ENCODE measurements at places on chromosomes 7 and 10.

DNA sequence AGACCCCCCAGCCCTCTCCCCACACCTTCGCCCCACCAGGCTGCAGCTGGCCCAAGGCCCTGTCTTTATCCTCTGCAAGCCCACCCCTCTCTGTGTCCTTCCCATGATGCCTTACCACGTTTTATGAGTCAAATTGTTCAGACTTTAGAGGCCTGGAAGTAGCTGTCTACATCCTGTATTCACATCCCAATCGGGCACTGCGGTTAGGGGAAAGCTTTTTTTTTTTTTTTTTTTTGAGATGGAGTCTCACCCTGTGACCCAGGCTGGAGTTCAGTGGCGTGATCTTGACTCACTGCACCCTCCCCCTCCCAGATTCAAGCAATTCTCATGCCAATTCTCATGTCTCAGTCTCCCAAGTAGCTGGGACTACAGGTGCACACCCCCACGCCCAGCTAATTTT lies 121.5 kb upstream of the SH2B2 start:
- no peak for DNase-seq

- no peak for DNase-seq
Observed at GRCh38 chr7:129784437-129784782, 168.3 kb downstream of the UBE2H start.

DNA sequence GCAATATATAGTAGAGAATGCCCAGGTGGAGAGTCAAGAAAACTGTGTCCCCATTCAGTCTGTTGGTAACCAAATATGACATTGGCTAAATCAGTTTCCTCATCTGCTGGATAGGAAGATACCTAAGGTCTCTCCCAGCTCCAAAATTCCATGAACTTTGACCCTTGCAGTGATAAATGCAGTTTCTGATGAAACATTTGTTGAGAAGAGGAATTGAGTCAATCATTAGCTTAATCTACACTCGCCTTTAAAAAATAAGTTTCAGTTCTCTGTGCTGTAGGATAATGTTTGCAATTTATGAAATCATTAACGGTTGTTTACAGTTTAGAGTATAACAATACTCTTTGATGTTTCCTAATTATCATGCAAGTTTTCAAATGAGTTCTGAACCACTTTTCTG lies 38.0 kb upstream of the SLC25A13 start:
- no peak for DNase-seq

GRCh38 chr7:43925984-43926797 lies at the start of gene UBE2D4:
UBE2D4 (plus strand) TSS chr7:43926436; CDS start chr7:43926533, 97 bp downstream.
- DNase-seq: peak; percentile 57

DNA sequence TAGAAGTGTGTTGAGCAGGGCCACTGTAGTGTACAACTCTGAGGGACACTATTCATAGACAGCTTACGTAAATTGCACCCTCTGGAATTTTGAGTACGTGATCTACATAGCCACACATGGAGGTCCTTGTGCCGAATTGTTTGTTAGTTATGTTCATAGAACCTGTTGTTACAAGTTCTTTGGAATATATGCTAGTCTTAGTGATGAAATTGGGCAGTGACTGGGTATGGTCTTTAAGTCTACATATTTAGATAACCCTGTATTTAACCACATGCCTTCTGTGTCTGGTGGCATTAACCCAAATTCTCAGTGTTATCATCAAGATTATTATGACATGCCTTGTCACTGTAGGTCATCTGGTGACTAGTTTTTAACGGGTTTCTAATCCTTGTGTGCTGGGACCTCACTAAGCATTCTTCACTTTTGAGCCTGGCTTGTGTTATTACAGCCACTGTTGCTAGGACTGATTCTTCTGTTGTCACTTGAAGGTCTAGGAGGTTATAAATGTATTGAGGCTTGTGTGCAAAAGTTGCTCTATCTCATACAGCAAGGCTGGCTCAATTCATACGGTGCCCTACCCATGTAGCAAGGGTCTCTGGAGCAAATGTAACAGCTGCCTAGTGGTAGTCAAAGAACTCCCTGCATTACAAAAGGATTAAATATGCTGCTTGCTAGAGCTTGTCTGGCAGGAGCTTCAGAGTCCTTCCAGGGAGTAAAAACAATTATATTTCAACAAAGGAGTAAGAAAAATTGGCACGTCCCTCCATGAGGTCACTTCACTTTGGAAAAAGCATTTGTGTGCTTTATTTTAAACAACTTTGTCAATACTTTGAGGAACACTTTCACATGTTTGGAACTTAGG lies 65.4 kb downstream of the CDK14 start:
- no peak for DNase-seq

- no peak for DNase-seq
Observed at GRCh38 chr7:95229301-95229700, 95.0 kb downstream of the PON1 start.

DNA sequence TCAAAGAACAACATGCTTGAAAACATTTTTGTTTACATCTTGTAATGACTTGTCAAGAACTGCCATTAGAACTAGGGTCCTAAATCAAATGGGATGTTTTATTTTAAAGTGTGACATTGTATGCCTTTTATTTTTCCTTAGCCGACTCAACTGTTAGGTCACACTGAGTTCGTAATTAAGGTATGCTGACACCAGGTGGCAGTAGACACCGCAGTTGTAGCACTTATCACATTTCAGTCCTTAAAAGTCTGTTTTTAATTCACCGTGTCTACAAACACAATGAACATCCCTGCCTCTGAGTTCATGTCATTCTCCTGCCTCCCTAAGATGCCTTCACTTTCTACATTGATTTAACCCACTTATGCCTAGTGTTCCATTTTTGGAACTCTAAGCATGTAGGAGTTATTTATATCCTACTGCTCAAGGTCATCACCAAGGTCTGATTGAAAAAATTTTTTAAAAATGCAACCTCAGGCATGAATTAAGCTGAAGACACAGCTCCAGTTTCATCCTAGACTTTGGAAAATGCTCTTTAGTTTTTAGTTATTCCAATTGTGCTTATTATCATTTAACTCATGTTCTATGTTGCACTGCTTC lies 186.1 kb downstream of the BMPER start:
- peak; percentile 49 for DNase-seq

DNA sequence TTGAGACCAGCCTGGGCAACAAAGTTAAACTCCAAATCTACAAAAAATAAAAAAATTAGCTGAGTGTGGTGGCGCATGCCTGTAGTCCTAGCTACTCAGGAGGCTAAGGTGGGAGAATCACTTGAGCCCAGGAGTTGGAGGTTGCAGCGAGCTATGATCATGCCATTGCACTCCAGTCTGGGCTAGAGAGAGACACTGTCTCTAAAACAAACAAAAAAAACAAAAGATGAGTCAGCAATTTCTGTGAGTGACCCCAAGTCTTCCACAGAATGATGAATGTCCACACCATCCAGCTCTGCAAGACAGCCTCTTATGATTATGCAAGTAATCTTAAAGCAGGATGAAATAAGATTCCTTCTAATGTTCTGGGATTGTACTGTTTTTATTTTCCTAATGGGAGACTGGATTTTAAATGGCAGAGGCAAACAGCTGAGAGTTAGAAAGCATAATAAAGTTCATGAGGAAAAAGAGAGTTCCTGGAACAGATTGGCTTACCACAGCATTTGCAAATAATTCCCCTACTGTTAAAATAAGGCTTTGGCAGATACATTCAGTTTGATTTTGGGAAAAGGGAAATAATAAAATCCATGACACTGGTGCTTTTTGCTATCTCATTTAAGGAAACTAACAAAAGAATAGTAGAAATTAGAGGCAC lies 18.9 kb upstream of the PRKAR2B start:
- DNase-seq: no peak

GRCh38 chr7:158284617-158285382 lies 302.8 kb downstream of the PTPRN2 start:
- no peak for DNase-seq

DNA sequence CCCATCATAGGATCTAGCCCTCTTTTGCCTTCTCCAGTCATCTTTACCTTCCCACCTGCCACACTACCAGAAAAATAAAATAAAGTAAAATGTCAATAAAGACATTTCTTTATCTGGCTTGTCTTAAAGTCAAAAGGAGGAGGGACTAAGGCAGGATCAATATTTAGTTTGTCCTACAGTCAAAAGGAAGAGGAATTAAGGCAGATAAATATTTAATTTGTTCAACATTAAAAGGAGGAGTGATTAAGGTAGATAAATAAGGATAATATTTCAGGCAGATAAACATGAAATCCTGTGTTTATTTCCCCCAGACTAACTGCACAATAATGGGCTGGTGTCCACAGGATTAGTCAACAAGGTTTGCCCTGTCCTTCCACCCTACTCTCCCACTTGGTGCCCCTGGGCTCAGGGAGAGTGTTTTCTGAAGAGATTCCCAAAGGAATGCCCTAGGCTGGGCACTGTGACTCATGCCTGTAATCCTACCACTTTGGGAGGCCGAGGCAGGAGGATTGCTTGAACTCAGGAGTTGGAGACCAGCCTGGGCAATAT lies 18.3 kb upstream of the MSMB start:
- DNase-seq: no peak

DNA sequence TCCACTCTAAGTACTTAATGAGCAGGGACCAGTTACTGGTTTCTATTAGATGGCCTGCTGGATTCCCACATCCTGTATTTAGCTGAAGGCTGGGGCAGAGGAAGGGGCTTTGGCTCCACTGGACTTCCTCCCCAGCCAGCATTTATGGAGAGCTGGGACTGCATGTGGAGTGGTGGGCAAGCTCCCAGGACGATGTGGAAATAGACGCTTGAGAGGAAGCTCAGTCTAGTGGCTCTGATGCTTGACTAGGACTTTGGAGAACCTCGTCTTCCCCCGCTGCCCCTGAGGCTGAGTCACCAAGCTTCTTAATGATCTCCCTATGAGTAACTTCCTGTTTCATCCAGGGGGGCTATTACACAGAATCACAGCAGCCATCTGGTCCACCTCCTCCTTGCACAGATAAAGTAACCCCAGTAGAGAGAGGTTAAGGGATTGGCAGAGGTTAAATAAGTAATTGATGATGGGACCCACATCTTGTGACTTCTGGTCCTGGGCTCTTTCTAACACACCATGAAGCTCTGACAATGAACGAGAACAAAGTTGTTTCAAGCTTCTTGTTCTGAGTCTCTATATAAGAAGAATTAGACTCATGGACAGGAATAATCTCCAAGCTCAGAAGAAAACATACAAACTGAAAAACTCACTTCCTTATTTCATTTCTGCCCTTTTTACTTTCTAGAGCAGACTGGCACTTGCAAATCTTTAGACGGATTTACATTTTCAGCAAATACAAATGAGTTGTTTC lies 126.2 kb downstream of the PRPF18 start:
- peak; percentile 94 for DNase-seq

GRCh38 chr10:97129666-97130065 lies 56.1 kb downstream of the SLIT1 start:
- DNase-seq: no peak

GRCh38 chr7:123439191-123439590 lies 95.2 kb downstream of the IQUB start:
- DNase-seq: no peak

GRCh38 chr10:122294511-122295450 lies 23.7 kb downstream of the BTBD16 start:
- DNase-seq: no peak

DNA sequence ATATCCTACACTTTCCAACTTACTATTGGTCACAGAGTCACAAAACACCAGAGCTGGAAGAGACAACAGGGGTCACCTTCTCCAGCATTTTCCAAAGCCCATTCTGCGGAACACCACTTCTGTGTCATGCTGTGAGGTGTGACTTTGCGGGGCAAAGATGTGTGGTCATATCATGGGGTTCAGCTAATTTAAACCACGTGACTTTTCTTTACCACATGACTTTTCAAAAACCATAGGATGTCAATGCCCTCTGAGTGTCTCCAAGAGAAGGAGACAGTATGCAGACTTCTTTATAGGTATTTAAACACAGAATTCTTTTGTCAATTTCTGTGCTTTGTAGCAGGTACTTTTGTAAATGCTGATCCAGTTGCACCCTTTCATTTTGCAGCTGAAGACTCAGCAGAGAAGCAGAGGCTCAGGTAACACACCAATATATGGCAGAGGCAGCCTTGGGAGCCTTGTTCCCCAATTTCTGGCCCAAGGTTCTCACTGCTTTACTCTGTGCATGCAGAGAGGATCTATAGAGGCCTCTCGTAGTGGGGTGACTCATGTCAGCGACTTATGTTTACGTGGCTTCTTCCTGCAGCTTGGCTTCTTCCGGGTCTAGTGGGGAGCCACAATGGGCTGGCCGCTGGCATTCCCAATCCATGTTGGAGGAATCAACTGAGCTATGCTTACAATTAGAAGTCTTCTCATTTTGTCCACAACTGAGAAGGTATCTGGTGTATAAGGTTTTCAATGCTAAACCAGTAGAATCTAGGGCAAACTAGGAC lies 104.0 kb upstream of the RHOBTB1 start:
- DNase-seq: no peak

GRCh38 chr10:18421726-18422293 lies 229.6 kb downstream of the NSUN6 start:
- no peak for DNase-seq

DNA sequence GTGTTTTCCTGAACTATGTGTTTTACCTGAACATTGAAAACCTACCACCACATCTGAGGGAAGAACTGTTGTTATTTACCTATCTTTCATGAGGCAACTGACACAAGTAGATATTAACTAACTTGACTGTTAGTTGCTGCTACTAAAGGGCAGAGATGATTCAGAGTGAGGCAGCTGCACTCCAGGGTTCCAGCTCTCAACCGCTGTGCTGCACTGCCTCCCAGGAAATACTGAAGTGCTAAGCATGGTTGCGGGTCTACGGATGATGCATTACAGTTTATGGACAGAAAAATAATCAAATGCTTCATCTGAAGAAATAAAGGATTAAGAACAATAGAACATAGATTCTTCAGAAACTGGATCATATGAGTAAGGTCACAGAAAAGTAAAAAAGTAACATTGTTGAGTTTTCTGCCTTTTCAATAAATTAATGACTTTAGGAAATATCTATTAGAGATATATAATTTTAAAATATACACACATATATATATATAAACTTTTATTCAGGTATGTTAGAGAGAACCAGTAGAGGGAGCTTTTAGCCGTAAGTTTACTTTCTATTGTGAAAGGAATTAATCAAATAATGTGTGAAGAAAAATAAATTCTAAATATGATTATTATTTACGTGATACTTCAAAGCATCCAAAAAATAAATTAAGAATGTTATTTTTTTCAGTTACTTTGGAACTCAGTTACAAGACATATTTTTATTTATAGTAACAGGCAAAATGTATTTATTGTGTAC lies 620.0 kb downstream of the CNTNAP2 start:
- no peak for DNase-seq

GRCh38 chr7:67773081-67773480 lies 776.4 kb downstream of the TYW1 start:
- DNase-seq: no peak

GRCh38 chr10:122338609-122339441 lies 35.7 kb upstream of the PLEKHA1 start:
- DNase-seq: no peak

All from HFFc6 (cell line).